GM12878 (cell line): ENCODE measurements at places on chromosomes 13 and 19.

GRCh38 chr19:5627395-5627904 lies 4.6 kb downstream of the SAFB start:
- peak; percentile 48 for DNase-seq

- DNase-seq: no peak
Measured at GRCh38 chr13:100102042-100102441, 13.1 kb downstream of the PCCA start.

- DNase-seq: no peak
Measured at GRCh38 chr19:29771708-29772414, 39.9 kb upstream of the CCNE1 start.

DNA sequence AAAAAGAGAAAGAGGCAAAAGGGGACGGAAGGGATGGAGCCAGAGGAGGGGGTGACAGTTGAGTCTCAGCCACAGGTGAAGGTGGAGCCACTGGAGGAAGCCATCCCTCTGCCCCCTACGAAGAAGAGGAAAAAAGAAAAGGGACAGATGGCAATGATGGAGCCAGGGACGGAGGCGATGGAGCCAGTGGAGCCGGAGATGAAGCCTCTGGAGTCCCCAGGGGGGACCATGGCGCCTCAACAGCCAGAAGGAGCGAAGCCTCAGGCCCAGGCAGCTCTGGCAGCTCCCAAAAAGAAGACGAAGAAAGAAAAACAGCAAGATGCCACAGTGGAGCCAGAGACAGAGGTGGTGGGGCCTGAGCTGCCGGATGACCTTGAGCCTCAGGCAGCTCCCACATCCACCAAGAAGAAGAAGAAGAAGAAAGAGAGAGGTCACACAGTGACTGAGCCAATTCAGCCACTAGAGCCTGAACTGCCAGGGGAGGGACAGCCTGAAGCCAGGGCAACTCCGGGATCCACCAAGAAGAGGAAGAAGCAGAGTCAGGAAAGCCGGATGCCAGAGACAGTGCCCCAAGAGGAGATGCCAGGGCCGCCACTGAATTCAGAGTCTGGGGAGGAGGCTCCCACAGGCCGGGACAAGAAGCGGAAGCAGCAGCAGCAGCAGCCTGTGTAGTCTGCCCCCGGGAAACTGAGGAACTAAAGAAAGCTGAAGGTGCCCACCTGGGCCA lies 2.5 kb downstream of the POLR1G start:
- no peak for DNase-seq

GRCh38 chr19:2275588-2276428 lies 6.2 kb downstream of the PEAK3 start:
- no peak for DNase-seq

- DNase-seq: no peak
Measured at GRCh38 chr13:90868321-90868920, 479.1 kb upstream of the MIR17HG start.

DNA sequence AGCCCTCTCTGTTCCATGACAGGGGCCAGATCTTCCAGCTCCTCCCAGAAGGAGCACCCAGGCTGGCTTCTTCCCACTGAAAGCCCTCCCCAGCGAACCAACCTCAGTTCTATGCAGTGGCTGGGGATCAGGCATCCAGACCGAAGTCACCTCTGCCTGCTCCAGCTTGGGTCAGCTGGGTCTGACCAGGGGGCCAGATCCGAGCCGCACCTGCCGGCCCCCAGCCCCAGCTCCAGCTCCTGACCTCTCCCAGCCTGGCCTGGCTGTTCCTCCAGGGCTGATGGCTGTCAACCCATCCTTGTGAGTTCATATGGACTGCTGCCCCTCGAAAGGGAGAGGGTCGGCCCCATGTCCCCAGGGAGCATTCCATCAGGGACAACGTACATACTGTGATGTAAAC lies 8.0 kb downstream of the TSSK6 start:
- no peak for DNase-seq

DNA sequence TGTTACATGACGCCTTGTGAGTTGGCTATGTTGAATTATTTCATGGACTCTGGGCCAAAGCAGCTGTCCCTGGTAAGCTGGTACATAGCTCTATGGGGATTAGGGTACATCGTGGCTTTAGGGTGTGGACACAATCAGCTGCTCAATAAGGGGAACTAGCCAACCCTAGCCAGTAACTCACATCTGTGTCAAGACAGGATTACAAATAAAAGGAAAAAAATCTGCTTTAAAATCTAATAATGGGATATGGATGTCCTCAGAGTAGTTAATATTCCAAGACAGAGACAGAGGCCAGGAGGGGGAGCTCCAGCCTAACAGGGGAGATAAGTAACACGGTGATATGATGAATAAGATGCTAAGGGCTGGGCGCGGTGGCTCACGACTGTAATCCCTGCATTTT lies 21.1 kb upstream of the ZNF766 start:
- no peak for DNase-seq

DNA sequence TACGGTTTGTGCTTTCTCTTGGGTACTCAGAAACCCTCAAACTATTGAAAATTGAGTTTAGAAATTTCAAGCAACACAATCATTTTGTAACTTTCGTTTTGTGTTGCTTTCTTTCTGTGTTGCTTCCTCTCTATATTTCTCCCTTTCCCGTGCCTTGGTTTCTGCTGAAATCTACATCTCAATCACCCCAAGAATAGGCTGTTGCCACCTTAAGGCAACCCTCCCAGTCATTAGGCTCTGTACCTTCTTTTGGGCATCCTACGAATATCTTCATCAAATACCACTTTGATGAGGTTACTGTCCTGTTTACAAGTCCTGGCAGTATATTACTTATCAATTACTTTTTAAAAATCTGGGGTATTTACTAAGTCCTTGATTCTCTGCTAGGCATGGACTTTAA lies 621.6 kb downstream of the GPC6 start:
- DNase-seq: no peak

GRCh38 chr19:19445911-19446361 lies 40.5 kb downstream of the GATAD2A start:
- DNase-seq: no peak

DNA sequence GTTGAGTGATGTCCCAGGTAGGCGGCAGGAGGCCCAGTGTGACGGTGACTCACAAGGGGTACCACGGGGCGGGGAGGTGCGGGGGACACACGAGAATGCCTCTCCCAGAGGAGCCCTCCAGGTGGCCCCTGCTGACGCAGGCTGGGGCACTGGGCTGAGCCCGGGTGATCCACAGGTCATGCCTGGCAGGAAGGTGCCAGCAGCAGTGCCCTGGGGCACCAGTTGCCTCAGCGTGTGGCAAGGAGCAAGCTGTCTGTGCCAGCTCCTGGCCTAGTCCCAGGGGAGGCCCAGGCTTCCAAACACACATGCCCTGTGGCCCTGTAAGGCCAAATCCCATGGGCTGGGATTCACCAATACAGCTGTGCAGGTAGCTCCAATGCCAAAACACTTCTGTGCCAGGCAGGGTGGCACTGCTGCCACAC lies 28.0 kb downstream of the AKT2 start:
- no peak for DNase-seq

- no peak for DNase-seq
Measured at GRCh38 chr19:51010066-51010795, 8.8 kb upstream of the KLK8 start.

GRCh38 chr19:20167651-20168122 lies 673 bp downstream of the ZNF486 start:
- DNase-seq: no peak

GRCh38 chr13:93320942-93321341 lies 94.3 kb downstream of the GPC6 start:
- DNase-seq: no peak

GRCh38 chr13:37868691-37869505 lies 674 bp downstream of the TRPC4 start:
- no peak for DNase-seq

GRCh38 chr13:38530492-38530891 lies 156.4 kb upstream of the FREM2 start:
- DNase-seq: no peak

DNA sequence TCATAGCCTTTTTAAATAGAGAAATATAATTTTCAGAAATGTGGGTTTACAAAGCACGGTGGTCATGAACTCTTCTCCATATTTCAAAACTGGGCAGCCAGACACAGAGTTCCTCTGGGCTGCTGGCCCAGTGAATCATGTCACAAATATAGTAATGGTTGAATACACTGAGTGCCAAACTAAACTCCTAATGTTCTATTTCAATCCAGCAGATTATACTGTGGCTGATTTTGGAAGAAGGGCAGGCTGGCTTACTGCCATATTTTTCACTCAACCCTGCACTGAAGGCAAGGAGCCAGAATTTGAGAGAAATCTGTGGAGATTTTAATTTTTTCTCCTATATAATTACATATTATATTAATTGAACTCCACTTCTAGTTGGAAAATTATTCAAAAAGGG lies 17.0 kb upstream of the PRR20A start:
- no peak for DNase-seq

GRCh38 chr13:108835083-108835482 lies 205.7 kb downstream of the MYO16 start:
- DNase-seq: no peak

DNA sequence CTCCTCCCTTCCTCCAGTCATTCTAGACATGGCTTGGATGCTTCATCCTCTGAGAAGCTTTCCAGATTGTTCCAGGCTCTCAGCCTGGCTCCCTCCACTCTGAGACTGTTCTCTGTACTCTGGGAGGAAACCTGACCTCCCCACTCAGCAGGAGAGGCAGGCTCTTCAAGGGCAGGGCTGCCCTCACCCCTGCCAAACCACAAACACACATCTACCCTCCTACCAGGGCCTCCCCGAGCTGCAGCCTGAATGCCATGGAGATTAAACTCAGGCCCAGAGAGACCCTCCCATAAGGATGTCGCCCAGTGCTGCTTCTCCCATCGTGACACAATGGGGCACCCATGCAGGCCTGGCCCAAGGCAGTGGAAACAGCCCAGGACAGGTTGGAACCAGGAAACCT lies 16.2 kb downstream of the NUMBL start:
- DNase-seq: no peak

- DNase-seq: no peak
Measured at GRCh38 chr13:24877531-24877930, 113.6 kb downstream of the RNF17 start.

- DNase-seq: peak; percentile 7
Measured at GRCh38 chr13:59274958-59275727, 888.6 kb downstream of the DIAPH3 start.
